ENCODE measurements at places on chromosomes 3 and 15.

- peak; percentile 5 for DNase-seq
These were observed 140.5 kb upstream of the SGO1 start for GRCh38 chr3:20326541-20326940.

GRCh38 chr15:101357885-101358284 is 62.8 kb upstream of the SNRPA1 start:
- DNase-seq: no peak

- no peak for DNase-seq
These were observed 29.5 kb upstream of the TMEM115 start for GRCh38 chr3:50388720-50389413.

GRCh38 chr15:70823196-70823595 is 30.8 kb downstream of the LARP6 start:
- no peak for DNase-seq

- DNase-seq: peak; percentile 61
These were observed 25.3 kb downstream of the UBXN7 start for GRCh38 chr3:196406811-196407470.

All from GM04503 (cell line).